ENCODE measurements at places on chromosomes 11 and 22. TPM values are rescaled to one million over a fixed set of nuclear protein-coding genes. Genes with fewer than 3 reads are reported as not detected.

GRCh38 chr11:88402192-88402715 is 64.7 kb upstream of the CTSC start:
- DNase-seq: no peak

- no peak for DNase-seq
These were observed 425.5 kb upstream of the CADM1 start for GRCh38 chr11:115929618-115930129.

DNA sequence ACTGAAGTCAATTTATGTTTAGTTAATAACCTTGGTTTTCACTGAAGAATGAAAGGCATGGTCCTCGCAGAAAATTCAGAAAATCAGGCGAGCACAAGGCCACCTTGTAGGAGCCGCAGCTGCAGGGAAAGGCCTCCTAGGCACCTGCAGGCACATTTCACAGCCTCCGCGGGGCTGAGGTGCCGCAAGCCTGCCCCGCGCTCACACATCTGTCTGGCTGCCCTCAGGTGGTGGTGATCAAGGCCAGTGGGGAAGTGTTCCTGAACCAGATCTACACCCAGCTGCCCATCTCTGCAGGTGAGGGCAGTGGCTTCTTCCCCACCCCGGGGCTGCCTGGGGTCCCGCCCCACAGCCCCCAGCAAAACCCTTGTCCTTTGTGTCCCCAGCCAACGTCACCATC is 10.5 kb downstream of the MUC5AC start:
- DNase-seq: no peak

DNA sequence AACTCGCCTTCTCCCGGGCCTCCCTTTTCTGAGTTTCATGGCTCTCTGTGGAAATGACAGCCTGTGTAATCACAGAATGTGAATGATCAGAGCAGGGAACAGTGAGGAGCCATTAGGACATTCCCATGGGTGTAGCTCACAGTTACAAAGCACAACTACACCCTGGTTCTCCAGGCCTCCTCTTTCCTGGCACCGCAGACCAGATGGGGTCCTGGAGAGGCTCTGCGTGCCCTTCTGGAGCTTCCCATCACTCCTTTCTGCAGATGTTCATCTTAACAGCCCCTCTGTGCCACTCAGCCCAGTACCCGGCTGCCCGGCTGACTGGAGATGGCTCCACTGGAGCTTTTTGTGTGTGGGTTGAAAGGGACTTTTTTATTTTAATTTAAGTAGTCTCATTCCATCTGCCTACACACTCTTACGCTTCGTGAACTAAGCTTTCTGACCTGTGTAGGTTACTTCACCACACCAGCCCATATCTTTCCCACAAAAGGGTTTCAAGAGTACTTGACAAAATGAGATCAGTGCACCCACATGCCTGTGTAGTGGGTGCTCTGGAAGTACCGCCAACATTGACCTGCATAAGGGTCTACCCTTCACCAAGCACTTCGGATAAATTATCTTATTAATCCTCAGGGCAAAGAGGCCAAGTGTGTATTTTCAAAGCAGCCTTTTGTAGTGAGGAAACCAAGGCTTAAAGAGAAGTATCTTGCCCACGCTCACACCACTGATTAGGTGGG is 29.8 kb downstream of the SREBF2 start:
- no peak for DNase-seq

GRCh38 chr11:104343578-104343977 is 179.6 kb upstream of the PDGFD start:
- no peak for DNase-seq

DNA sequence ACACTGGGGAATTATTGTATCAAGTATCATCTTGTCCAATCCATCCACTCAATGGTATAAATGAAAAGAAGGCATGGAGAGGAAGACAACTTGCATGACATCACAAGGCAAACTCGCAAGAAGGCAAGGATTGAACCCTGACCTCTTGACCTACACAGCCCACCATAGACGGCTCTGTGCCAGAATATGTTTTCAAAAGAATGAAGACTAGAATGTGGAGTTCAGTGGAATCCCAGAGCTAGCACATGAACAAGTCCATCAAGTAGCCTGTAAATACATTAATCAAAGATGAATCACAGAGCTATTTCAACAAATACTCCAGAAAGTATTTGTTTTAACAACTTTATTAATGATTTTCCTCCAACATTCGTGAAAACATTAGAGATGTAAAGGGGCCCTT is 189.7 kb downstream of the GUCY1A2 start:
- no peak for DNase-seq

- DNase-seq: no peak
These were observed 11.9 kb upstream of the SYTL2 start for GRCh38 chr11:85822814-85823213.

DNA sequence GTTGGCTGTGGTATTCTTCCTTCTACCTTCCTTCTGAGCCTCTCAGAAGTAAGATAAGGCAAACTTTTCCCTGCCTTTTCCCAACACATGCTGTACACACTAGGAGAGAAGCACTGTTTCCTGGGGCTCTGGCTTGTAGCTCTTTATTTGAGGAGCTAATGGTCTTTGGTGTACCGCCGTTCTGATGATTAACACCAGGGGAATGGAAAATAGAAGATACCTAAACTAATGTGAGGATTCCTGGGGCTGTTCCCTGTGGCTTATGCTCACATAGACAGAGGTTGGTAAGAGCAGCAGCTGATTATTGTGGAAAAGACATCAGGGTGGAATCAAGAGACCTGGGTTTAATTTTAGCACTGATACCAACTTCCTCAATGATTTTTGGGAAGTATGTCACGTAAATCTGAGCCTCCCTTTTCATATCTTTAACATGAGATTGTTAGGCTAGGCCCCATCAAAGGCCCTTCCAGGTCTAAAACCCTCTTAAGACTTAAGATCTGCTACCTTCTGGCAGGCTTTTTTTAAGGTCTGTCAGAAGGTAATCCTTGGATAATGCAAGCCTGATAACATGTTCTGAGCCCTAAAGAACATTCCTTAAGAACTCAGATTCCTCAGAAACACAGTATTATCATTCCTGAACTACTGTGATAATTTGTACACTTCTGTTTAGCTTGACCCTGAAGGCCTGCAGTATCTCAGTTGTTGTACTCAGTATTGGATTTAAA is 24.8 kb upstream of the RCE1 start:
- DNase-seq: no peak

DNA sequence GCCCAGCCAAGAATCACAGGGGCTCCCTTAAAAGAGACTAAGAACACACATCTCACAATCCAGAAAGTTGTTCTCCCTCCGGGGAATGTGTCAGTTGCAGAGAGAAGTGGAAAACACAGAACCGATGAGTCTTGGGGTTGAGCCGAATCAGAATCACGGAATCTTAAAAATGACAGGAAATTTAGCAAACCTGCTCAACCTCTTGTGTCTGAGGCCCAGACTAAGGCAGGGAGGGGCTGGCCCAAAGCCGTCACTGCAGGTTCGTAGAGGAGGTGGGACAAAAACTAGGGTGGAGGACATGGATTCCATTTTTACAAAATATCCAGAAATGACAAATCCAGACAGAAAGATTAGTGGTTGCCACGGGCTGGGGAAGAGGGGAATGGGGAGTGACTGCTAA is 63.8 kb downstream of the KIAA1671 start:
- DNase-seq: no peak

DNA sequence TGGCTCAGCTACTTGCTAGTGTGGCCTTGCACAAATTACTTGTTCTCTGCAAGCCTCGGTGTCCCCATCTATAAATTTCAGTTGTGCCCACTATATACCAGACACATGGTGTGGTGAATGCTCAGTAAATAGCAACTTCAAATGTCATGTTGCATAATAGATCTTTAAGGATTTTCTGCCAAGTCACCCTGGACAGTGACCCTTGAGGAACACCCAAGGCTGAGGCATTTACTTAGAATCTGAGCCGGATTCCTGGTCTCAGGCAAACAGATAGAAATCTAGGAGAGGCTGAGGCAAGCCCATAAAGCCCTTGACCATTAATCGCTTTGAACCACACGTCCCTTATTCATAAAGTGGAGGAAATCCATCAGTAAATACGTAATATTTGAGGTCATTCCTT is 9.7 kb downstream of the TEAD1 start:
- no peak for DNase-seq

- no peak for DNase-seq
These were observed 101.0 kb downstream of the PDE2A start for GRCh38 chr11:72573072-72573854.

DNA sequence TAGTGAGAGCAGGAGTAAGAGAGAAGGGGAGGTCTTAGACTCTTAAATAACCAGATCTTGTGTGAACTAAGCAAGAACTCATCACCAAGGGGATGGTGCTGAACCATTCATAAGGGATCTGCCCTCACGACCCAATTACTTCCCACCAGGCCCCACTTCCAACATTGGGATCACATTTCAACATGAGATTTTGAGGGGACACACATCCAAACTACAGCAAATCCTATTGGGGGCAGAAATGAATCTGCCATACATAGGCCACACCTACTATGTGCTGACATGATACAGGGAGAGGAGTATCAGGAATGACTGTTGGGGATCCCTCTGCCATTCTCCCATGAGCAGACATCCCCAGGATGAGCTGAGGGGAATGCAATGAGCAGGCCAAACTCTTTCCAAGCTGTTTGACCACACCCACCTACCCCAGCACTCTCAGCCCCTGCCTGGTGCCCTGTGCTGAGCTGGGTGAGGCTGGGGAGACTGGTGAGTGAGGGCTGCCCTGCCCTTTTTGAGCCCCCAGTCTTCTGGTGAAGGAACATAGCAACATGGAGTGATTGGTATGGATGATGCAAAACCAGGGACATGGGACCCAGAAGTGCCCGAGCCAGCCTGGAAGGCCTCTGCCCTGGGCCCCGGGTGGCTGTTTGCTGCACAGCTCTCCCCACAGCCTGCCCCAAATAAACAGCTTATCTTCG is 1.2 kb upstream of the GTSE1 start:
- no peak for DNase-seq

GRCh38 chr11:121352251-121352891 is 59.8 kb downstream of the SC5D start:
- no peak for DNase-seq

GRCh38 chr22:36829370-36830002 is 12.7 kb upstream of the PVALB start:
- no peak for DNase-seq

DNA sequence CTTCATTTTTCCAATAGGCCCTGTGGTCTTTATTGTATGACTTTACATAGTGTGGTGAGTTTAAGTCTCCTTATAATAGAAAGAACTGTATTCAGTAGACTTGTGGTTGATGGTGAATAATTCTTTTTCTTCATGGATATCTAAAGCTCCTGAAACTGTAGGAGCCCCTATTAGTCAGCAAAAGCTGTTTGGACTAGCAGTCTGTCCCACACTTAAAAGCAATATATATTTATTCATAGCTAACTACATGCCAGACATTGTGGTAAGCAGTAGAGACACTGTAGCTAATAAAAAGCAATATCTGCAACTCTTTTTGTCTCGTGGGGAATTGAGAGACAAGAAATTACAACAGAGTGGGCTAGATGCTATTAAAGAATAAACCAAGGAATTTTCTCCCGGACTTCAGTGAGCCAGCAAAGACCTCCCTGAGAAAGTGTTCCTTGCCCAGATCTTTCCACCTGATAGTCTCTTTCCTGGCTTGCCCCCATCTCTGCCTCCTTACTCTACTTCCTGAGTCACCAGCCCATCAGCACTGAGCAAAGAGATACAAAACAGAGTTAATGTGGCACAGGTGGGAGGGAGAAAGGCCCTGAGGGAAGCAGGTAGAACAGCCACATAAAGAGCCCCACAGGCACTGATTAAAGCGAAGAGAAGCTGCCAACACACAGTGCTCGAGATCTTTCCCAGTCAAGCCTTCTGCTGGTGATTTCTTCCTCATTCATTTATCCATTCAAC is 1.4 kb upstream of the OR52W1 start:
- DNase-seq: peak; percentile 53

DNA sequence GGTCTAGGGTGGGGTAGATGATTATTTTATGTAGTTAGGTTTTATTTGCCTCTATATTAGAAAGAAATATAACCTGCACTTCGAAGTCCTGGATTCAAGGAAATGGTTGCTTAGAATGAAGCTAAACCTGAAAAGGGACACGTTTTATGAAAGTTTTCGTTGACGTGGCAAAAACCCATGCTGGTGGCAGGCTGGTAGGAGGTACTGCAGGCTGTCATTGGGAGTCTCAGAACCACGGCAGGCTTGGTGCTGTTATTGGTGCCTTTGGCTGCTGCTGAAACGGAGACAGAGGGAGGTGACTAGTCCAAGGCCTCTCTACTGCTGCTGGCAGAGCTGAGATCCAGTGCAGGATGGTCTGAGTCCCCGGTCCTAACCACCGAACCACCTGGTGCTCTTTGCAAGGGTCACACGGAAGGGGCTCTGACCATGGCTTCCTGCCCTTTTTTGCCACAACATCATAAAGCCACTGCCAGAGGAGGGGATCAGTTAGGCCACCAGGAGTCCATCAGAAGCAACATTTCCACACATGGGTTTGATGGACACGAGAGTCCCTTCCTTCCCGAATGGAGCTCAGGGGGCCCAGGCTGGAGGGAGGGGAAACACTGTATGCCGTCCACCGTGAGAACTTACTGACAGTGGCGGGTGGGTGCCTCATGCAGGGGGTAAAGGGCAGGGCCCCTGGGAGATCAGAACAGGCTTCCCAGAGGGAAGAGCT is 13.4 kb downstream of the CSF2RB start:
- no peak for DNase-seq

GRCh38 chr22:22745225-22746060 is 101.0 kb downstream of the GGTLC2 start:
- peak; percentile 90 for DNase-seq

- DNase-seq: no peak
These were observed 59.8 kb upstream of the CD82 start for GRCh38 chr11:44505581-44506054.

DNA sequence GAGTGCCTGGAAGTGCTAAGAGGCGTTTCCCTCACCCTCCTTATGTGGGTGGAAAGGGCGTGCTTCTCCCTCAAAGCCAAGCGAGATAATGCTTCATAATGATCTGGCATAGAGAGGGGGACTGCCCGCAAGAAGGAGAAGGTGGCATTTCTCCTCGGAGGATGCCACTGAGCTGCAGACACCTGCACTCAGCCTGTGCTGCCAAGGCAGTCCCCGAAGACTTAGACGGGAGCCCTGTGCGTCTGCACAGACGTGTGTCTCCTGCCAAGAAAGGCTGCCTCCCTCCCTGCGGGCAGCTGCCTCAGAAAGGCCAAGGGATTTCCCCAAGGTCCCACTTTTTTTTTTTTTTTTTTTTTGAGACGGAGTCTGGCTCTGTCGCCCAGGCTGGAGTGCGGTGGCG is 48.1 kb upstream of the SPATA19 start:
- DNase-seq: no peak

DNA sequence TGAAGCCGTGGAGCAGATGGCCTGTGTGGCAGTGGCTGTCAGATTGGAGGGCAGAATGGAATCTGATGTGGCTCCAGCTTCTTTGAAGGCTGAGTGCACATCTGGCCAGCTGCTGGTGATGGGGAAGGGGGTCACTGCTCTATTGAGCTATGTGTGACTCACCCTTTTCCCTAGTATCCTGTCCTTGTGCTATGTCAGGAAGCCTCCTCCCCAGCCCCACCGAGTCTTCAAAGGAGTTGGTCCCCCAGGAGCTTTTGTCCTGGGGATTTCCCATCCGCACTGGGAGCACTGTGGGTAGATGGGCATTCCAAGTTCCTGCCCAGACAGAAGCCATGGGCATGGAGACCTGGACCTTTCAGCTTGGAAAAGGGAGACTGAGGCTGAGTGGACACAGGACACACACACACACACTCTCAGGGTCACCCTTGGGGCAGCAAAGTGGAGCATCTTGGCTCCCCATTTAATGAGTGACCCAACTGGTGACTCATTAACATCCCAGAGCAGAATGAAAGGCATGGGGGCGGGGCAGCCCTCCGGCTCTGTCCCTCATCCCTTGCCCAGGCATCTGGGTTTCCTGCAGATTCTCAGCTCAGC is 3.3 kb downstream of the SERPINH1 start:
- DNase-seq: no peak

RHOD gene
- total RNA-seq: 14.4 TPM

CNGA4 gene
- not detected for total RNA-seq

GRM5 gene
- not detected for total RNA-seq

CABP7 gene
- 0.23 TPM for total RNA-seq

Data from esophagus muscularis mucosa (tissue), 4 donors.